ENCODE measurements at places on chromosomes 1 and 21.

DNA sequence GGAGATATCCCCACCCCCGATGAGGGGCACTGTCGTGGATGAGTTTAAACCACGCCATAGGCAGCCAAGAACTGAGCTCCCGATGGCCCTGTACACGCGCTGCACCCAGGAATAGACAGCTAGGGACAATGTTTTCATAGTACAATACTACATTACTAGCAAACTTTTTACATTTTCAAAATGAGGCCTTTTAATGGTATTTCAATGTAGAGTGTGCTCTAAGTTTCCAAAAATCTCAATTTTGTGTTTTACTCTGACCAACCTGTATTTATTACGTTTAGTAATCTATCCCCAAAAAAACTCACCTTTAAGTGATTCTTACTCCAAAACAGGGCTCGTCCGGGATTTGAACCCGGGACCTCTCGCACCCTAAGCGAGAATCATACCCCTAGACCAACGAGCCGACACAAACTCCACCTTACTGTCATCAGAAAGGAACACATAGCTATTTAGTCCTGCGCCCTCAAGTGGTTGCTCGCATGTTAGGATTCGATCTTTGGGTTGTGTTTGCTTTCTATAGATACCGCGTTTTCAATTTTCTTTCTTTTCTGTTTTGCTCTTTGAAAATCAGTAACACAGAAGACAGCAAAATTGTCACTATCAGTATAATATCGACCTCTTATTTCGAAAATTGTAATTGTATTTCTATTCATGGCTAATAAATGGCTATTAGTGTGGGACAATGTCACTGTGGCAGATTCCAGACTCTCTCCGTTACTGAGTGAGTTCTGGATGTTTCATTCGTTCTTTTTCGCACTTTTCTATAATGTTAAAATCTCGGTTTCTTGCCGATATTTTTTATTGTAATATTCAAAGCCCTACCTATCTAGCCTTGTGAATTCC, 6.4 kb upstream of the MPZL1 start:
- peak; percentile 68 for DNase-seq

- no peak for DNase-seq
These were observed 1203.9 kb downstream of the AMY1C start for GRCh38 chr1:104953555-104953954.

DNA sequence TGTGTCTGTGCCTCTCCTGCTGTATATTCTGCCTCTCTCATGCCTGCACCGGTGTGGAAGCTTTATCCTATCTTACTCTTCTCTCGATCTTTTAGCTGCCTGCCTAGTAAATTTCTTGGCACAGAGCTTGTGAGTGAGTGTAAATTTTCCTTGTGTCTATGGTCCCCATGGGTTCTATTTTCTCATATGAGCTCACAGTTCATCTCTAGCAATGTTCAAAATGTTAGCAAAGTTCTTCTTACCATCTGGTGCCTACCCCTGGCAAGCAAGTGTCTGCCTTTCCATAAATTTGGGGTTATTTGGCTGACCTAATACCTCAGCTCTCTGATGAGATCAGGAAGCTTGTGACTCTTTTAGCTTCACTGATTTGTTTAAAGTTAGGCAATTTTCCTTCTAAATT, 572.1 kb upstream of the BRINP3 start:
- DNase-seq, result no peak

- no peak for DNase-seq
These were observed 156.0 kb downstream of the TOMM20 start for GRCh38 chr1:234972411-234973191.

GRCh38 chr1:115545096-115545720, 96.6 kb upstream of the VANGL1 start:
- DNase-seq, result no peak

- DNase-seq, result no peak
These were observed 408.4 kb upstream of the PTBP2 start for GRCh38 chr1:96313216-96313615.

- DNase-seq, result no peak
These were observed 32.9 kb downstream of the CSMD2 start for GRCh38 chr1:34132161-34132420.
